Effector memory CD8-positive, alpha-beta T cell (primary cell): ENCODE measurements at places on chromosomes 16 and 17.
A peak's percentile ranks its signal among the peaks of the same experiment; 100 is the strongest.

- H3K36me3 ChIP-seq = peaks cover 11% of the 10 kb centered on the region
- peak overlapping the region; percentile 1 for H3K4me3 ChIP-seq
- peaks cover 20% of the 10 kb centered on the region for H3K4me1 ChIP-seq
- H3K27ac ChIP-seq = no peak overlapping the region
- peaks cover 64% of the 10 kb centered on the region for H3K27me3 ChIP-seq
Measured at GRCh38 chr17:48641541-48642058, 15.4 kb upstream of the HOXB9 start.

GRCh38 chr16:56869513-56870275 is 4.7 kb downstream of the SLC12A3 start:
- peaks cover 12% of the 10 kb centered on the region for H3K4me1 ChIP-seq
- no peak overlapping the region for H3K4me3 ChIP-seq
- no peaks in the 10 kb centered on the region for H3K27me3 ChIP-seq
- H3K27ac ChIP-seq = no peak overlapping the region

DNA sequence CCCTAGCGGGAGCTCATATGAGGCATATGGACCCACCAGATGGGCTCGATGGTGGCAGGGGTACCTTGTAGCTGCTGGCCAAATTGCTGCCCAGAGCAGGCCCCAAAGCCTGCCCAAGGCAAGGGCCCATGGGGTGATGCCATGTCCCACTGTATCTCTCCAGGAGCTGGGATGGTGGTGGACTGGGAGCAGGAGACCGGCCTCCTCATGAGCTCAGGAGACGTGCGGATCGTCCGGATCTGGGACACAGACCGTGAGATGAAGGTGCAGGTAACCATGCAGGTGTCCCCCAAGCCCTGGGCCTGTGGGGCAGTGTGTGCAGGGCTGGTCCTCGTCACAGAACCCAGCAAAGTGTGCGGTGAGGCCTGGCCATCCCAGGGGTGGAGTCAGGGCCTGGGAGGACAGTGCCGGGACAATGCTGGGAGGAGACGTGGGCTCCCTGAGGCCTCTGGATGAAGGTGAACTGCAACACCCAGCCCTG is 34.1 kb upstream of the CHMP6 start:
- no peak overlapping the region for H3K27ac ChIP-seq
- no peak for DNase-seq
- H3K4me3 ChIP-seq = no peak overlapping the region
- H3K36me3 ChIP-seq = peaks cover 4% of the 10 kb centered on the region

GRCh38 chr16:12178251-12178990 is 201.9 kb downstream of the SNX29 start:
- DNase-seq = no peak
- no peaks in the 10 kb centered on the region for H3K36me3 ChIP-seq
- H3K27ac ChIP-seq = no peak overlapping the region
- H3K4me3 ChIP-seq = no peak overlapping the region
- H3K4me1 ChIP-seq = peaks cover 6% of the 10 kb centered on the region

- no peak overlapping the region for H3K4me3 ChIP-seq
- peaks cover 14% of the 10 kb centered on the region for H3K4me1 ChIP-seq
- H3K36me3 ChIP-seq = peaks cover 9% of the 10 kb centered on the region
- DNase-seq = no peak
Measured at GRCh38 chr17:76432712-76433336, 20.1 kb downstream of the UBE2O start.
